ENCODE measurements at places on chromosomes 16 and 17.

DNA sequence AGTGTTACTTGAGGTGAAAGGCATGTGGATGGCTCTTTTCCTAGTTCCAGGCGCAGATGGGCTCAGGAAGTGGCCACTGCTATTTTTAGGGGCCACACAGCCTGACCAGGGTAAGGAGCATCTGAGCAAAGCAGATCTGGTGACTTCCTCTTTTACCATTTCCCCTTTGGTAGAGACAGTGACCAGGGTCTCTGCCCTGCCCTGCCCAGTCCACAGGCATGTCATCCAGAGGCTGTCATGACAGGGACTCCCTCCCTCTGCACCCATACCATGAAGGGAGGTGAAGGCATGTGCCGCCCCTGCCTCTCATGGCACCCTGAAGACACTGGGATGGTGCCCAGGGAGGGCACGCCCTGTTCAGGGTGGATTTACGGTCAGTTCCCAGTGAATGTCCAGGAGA, 2.2 kb downstream of the PLA2G15 start:
- no peak for DNase-seq

- DNase-seq: no peak
Observed at GRCh38 chr17:29050176-29050575, 7.2 kb downstream of the PIPOX start.

DNA sequence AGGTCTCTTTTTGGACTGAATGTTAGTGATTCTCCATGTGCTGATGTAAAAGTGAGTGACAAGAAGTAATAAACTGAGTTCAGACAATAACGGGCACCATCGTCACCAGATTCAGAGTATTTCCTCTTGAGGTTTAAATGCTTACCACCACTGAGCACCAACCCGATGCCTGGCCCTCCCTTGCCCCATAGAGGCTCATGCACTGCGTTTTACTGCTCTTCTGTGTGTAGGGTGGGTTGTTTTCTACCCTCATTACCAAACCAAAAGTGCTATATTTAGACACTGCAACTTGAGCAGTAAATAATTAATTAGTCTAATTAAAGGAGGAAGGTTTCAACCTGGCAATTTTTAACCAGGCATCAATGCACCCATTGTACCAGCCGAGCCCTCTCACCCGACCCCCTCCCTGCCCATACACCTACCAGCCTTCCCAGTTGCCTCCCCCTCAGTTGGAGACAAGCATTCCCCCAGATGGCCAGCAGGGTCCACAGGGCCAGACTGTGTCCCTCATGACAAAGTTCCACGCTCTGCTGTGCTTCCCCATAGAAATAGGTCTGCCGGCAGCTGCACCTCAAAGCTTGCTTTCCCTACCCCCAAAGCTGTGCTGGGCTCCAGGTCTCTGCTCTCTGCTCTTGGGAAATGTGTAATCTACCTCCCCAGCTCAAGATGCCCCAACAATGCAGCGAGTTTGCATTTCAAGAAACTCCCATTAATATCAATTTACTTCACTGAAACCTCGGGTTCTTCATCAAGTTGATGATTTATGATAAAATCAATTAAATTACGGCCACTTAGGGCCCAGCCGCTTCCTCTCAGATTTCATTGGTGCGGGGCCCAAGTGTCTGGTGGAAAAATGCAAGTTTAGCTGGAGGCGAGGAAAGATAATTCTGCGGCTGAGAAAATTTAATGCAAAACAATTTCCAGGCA, 16.0 kb downstream of the HOXB4 start:
- DNase-seq: no peak

GRCh38 chr17:13734880-13735279, 133.2 kb upstream of the HS3ST3A1 start:
- DNase-seq: no peak

DNA sequence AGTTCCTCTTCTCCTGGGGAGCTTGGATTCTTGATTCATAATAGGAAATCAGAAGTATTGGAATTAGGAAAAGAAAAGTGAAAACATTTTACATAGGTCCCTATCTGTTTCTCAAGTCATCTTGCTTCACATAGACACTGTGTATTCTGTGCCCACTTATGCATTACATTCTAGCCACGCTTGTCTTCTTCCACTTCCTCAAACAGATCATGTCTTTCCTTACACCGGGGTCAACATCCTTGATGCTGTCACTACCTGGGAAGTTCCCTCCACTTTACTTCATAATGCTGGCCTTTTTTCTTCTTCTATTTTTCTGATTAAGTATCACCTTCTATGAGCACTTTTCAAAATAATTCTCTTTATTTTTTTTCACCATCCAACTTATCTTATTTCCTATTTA, 606.4 kb upstream of the CDH8 start:
- DNase-seq: no peak

- no peak for DNase-seq
Observed at GRCh38 chr16:65409510-65409909, 287.6 kb upstream of the CDH11 start.

GRCh38 chr17:15660077-15660476, 24.0 kb downstream of the TRIM16 start:
- no peak for DNase-seq

- no peak for DNase-seq
Observed at GRCh38 chr17:68489919-68490318, 22.3 kb upstream of the PRKAR1A start.

- DNase-seq: no peak
Observed at GRCh38 chr17:9037736-9038135, 16.4 kb downstream of the NTN1 start.

GRCh38 chr17:46191322-46192188, 1.7 kb downstream of the KANSL1 start:
- no peak for DNase-seq
